ENCODE measurements at places on chromosomes 11 and 22.

GRCh38 chr11:66015936-66016792, 4.4 kb downstream of the CST6 start:
- DNase-seq, result no peak

DNA sequence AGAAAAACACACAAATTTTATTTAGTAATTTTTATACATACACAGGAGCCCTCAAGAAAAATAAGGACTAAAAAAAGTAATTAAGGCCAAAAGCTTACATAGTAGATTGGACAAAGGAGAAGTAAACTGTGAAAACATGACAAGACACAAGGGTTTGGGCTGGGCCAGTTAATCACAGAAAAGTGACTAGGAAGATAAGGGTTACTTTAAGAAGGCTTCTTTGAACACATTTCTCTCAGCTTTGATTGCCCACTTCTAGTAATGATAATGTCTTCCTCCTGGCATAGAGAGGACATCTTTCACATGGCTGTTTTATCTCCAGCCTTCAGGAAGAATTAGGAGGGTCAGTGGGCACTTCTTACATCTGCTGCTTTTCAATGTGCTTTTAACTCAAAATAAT, 3.4 kb downstream of the RNF141 start:
- no peak for DNase-seq

DNA sequence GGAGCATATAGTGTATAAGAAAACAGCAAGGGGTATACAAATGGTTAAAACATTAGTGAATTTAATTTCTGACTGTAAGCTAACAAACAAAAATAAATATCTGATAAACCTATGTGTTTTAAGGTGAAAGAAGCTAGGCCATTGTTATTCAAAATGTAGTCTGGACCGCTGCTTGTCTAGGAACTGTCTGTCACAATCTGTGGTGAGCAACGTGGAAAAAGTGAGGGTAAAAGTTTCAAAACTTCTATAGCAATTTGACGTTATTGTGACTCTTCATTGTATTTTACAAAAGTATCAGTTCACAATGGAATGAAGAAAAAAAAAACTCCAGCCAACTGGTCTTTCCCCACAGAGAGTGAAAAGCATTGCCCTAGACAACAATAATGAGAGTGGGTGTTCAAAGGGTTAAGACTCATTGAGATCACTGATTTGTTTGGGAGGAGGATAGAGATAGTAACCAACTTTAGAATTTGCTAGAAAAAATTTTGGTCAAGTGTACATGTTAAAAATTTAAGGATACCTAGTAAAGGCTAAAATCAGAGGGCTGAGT, 79.1 kb downstream of the UVRAG start:
- DNase-seq, result no peak

DNA sequence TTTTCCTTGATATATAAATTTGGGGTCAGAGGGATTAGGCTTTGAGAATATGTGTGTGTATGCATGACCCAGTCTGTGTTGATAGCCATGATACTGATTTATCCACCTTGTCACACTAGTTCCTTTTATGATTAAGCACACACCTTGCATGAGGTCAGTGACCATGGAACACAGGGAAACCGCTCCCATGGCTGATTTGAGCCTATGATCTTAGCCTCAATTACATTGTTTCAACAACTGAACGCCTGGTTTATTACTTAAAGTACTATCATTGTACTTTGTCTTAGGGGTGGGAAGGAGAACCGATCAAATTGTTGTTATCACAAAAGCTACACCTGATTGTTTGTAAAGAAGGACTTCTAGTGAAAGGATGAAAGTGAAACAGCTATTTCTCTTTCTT, 70.7 kb downstream of the ARFGAP2 start:
- DNase-seq, result no peak

Measured in Kasumi-1 (cell line).